ENCODE measurements at places on chromosomes 2 and 18.
A peak's percentile ranks its signal among the peaks of the same experiment; 100 is the strongest.

GRCh38 chr2:1097101-1097500 lies 146.5 kb downstream of the SNTG2 start:
- DNase-seq: no peak

GRCh38 chr2:101364878-101365277 lies 22.4 kb downstream of the CREG2 start:
- no peak for DNase-seq

GRCh38 chr2:235723811-235724465 lies 230.1 kb downstream of the AGAP1 start:
- DNase-seq: no peak

DNA sequence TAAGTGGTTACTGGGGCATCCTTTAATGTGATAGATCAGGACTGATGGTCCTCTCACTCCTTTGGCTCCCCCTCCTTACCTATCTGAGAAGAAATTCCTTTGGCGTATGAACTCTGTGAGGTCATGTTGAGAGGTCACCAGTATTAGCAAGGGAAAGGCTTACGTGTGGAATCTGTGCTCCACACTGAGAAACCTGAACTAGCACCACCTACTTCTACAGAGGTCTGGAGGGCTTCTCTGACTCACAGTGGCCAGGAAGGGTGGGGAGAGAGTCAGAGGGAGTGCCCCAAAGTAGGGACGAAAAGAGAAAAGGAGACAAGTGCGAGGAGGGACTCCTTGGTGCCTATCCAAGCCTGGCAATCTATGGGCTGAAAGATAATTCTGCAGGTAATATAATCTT lies 348.6 kb downstream of the TNS1 start:
- DNase-seq: no peak

DNA sequence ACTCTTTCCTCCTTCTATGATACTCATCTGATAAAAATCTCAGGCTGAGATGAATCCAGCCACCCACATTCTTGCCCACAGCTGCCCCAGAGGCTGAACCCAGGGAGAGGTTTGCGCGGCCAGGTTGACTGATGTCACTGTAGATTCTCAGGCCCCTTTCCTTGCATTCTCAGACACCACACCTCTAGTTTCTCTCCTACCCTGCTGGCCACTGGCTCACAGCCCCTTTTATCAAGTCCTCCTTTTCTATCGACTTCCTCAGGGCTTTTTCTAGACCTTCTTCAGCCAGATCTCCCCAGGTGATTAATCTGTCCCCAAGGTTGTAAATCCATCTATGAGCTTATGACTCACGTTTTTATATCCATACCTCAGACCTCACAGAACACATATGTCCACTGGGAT lies 99.8 kb downstream of the TACR1 start:
- no peak for DNase-seq

- no peak for DNase-seq
Observed at GRCh38 chr2:39550701-39551285, 113.7 kb upstream of the MAP4K3 start.

DNA sequence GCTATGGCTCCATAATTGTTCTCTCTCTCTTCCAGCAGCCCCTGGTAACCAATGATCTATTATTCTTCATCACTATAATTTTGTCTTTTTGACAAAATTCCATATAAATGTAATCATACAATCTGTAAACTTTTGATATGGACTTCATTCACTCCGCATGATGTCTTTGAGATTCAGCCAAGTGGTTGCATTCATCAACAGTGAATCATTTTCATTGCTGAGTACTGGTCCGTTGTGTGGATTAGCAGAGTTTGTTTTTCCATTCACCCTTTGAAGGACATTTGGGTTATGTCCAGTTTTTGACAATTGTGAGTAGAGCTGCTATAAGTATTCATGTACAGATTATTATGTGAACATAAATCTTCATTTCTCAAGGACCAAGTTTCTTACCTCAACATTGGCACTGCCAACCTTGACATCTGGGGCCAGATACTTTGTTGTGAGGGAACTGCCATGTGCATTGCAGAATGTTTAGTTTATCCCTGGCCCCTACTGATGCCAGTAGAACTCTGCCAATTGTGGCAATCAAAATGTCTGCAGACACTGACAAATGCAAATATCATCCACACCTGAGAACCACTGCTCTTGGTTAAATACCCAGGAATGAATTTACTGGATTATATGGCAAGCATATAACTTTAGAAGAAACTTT lies 48.4 kb upstream of the BCL2L11 start:
- DNase-seq: no peak

DNA sequence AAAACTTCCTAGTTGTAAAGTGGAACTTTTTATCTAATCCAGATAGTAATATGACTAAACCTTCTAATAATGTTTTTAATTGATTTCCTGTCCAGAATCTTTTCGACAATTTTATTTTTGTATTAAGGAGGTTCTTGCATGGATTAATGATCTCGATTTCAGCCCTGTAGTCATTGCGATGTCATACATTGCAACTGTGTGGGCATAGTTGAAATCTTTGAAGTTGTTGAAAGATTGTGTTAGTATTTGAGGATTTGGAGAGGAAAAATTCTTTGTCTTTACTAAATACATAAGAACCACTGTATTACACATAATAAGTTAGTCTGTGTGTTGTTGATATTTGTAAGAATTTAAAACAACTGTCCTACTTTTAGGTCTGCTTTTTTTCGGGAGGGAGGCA lies 31.1 kb downstream of the ACSL3 start:
- no peak for DNase-seq

GRCh38 chr2:239121600-239122012 lies 273.7 kb downstream of the TWIST2 start:
- DNase-seq: no peak

DNA sequence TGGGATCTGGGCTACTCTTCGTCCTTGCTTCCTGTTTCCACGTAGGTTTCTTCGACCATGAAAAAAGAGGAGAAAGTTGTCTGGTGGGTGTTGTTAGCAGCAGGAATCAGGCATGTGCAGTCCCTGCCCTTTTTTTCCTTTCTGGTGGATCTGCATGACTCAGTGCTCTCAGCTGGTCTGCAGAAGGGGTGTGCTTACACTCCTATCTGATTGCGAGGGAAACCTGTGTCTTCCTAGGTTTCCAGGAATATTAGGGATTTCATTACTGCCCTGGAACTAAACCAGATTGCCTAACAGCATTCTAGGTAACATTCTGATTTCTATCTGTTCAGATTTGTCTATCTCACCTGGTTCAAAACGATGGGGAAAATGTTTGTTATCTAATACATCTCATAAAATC lies 174.3 kb downstream of the CCDC102B start:
- no peak for DNase-seq

DNA sequence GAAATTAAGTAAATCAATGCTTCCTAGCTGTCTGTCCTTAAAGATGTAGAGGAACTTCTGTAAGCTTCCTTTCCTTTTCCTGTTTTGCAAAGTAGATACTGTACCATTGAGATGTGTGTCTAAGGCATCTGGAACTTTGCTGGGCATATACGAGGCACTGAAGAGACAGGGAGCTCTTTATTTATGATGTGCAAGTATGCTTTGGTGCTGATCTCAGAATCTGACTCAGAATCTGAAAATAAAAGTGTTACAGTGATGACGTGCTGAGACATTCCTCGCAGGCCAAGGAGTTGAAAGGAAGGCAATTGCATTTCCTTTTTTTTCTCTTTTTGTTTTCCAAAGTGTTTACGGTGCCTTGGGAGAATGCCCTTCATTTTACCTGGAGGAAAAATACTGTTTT lies 230.9 kb upstream of the RGPD4 start:
- DNase-seq: no peak

DNA sequence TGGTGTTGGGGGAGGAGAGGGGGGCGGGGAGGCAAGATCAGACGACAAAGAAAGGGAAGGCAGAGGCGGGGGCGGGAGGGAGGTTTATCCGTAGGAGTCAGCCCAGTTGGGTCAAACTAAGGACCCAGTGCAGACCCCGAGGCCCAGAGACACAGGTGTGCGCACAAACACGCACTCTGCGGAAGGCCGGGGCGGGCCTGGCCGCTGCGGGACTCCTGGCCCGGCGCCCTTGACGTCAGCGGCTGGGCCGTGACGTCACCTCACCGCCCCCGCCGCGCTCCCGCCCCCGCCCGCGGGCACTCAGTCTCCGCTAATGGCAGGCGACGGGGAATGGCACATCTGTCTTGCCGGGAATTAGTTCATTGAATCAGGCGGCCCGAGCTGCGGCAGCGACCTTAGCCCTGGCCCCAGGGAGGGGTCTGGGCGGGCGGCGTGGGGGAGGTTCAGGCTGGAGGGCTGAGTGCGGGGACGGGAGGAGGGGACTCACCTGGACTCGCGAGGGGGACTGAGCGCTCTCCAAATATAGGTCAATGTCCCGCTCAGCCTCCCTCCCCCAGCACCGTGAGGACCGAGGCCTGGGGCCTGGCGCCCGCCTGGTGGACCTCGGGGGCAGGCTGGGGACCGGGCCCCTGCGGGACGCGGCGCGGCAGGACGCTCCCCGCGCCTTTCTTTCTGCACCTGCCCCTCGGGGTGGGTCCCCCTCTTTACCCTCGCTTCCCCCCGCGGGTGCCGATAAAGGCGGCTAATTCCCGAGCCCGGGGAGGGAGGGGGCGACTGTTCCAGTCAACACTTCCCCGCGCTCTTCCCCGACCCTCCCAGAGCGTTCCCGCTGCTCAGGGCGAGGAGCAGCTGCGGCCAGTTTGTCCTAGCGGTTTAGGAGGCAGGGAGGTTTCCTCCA lies 15.5 kb upstream of the ECEL1 start:
- DNase-seq: no peak

DNA sequence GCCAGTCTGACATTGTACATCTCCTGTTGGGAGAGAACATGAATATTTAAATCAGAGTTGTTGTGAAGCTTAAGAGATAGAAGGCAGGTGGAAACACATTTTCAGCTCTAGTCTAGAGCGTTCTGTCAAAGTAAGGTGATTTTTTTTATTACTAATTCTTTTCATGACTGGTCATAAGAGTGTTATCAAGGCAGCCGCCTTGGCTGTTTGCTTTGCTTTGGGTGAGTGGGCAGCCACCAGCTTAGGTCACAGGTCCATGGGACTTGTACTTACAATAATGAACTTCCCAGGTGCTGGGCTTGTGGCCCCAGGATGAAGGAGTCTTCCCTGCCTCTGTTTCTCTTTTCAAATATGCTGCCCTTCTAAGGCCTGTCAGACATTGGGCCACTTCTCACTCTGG lies 256.3 kb downstream of the SRBD1 start:
- DNase-seq: no peak

- no peak for DNase-seq
Observed at GRCh38 chr2:178858896-178859625, 51.8 kb upstream of the TTN start.

- DNase-seq: no peak
Observed at GRCh38 chr2:30684996-30685395, 122.2 kb downstream of the CAPN13 start.

DNA sequence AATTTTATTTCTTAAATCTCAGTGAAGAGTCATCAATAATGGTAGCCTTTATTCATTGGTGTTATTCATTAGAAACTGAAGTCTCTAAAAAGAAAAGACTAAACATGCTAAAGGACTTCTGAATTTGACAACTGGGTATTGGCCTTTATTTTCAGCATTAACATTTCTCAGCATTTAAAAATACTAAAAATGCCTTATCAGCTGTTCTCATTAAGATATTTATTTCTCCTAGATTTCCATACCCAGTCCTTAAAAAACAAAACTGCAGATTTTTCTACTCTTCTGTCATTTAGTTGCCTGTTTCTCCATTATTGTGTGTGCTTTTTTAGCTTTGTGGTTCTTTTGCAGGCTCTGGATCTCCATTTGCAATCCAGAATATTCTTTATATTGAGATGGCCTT lies 31.2 kb upstream of the METAP1D start:
- DNase-seq: no peak

- DNase-seq: no peak
Observed at GRCh38 chr2:29589440-29590103, 331.8 kb downstream of the ALK start.

DNA sequence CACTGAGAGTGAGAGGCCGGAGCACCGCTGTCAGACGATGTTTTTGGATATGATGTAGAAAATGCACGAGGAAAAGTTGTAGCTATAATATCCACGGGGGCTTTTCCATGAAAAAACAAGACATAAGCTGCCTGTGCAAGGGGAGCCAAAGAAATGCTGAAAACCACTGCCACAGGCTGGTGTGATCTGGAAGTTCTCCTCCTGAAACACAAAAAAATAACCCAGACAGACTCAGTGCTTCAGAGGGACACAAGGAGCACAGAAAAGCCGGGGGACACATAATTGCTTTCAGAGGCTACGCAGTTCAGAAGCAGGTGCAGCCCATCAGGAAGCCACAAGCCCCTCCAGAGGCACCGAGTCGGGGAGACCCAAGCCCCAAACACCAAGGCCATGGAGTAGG lies 98.2 kb downstream of the ZNF516 start:
- DNase-seq: no peak

GRCh38 chr2:202171241-202171825 lies 67.1 kb downstream of the SUMO1 start:
- no peak for DNase-seq

DNA sequence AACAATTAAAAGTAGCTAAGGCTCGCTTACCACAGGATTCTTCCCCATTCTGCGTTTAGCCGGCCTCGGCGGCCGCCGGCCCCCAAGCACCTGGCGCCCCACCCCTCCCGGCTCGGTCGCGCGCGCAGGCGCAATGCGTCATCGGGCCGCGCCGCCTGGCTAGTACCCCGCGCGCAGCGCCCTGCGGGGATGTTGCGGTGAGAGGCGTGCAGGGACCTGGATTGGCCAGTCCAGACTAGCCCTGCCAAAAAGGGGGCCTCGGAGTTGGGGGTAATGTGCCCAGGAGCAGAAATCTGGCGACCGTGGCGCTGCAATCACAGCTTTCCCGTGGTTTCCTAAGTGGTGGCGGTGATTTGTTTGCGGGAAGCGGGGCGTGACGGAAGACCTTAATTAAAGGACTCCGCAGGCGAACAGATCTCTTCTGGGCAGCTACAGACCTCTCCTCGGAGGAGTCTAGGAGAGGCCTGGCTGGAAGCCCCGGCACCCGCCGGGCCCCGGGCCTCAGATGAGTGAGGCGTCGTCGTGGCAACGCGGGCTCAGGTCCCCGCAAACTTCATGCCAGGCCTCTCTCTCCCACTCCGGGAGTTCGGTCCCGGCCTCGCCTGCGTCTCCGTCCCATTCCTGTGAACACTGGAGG lies 606 bp downstream of the TMEM237 start:
- DNase-seq: peak; percentile 59

DNA sequence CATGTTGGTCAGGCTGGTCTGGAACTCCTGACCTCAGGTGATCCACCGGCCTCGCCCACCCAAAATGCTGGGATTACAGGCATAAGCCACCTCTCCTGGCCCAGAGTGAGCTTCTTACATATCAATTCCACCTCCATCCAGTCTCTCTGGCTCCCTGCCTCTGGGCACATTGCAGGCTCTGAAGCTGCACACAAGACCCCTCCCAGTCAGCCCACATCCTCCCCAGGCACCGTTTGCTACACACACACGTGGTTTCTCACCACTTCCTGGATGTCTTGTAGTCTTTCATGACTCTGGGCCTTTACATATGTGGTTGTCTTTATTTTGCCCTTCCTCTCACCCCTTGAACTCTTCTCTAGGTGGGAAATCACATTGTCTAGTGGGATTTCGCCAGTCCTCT lies 64.0 kb upstream of the CABLES1 start:
- peak; percentile 9 for DNase-seq

- DNase-seq: no peak
Observed at GRCh38 chr2:167279810-167280209, 391.5 kb downstream of the XIRP2 start.
